ENCODE measurements at places on chromosomes 5 and 9. TPM values are rescaled to one million over a fixed set of nuclear protein-coding genes. Genes with fewer than 3 reads are reported as not detected.

DNA sequence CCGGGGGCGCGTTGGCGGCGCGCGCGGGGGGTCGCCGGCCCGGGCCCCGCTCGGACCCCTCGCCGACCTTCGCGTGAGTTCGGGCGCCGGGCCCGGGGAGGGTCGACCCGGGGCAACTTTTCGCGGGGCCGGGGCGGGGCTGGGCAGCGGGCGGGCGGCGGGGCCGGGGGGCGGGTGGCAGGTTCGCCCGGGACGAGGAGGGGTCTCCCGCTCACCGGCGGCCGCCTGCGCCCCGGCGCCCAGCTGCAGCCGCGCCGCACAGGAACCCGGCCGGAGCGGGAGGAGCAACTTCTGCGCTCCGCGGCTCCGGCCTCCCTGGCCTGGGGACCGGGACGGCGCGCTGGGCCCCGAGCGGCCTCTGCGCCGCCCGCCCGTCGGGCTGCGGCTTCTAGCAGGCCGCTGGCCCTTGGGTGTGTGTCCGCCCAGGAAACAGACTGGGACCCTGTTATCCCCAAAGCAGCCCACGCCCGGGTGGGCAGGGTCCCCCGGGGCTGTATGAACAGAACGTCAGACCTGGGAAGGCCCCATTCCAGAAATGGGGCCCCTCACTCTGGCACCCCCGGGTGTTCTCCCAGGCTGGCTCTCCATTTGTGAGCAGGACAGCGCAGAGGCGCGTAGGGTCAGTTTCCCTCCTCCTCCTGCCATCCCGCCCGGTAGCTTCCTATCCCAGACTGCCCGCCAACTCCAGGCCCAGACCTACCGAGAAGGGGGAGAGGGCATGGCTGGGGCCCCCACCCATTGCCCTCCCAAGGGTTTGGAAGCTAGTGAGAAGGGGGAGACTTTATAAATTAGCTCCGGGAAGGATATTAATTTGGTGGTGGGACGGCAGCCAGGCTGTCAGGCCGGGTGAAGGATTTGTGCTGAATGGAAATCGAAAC lies 708 bp downstream of the RXRA start:
- ATAC-seq: no peak

The NUTM2G gene
- not detected for total RNA-seq

The STXBP1 gene
- total RNA-seq: 14.7 TPM

DNA sequence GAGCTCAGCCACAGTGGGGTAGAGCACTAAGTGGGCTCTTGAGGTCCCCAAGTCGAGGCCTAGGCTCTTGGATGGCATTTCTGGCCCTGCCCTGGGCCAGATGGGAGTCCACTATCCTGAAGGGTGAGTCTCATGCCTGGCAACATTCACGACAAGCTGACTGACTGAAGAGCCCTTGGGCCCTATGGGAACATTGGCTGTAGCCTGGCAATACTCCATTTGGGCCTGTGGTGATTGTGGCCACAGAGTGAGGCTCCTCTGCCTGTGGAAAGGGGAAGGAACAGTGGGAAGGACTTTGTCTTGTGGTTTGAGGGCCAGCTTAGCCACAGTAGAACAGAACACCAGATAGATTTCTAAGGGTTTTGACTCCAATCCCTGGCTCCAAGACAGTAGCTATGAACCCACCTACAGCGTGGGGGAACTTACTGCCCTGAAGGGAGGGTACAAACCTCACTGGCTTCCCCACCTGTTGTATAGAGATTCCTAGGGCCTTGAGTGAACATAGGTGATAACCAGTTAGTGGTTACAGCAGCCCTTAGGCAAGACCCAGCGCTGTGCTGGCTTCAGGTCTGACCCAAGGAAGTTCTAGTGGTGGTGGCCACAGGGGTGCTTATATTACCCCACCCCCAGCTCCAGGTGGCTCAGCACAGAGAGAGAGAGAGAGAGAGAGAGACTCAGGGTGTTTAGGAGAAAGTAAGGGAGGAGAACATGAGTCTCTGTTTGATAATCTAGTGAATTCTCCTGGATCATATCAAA lies 72.4 kb downstream of the KIAA0825 start:
- ATAC-seq: no peak

- ATAC-seq: peak; percentile 92
Observed at GRCh38 chr9:98101868-98102273, 17.2 kb downstream of the TRIM14 start.

- peak; percentile 81 for ATAC-seq
Observed at GRCh38 chr5:40437452-40437861, 242.3 kb upstream of the PTGER4 start.

DNA sequence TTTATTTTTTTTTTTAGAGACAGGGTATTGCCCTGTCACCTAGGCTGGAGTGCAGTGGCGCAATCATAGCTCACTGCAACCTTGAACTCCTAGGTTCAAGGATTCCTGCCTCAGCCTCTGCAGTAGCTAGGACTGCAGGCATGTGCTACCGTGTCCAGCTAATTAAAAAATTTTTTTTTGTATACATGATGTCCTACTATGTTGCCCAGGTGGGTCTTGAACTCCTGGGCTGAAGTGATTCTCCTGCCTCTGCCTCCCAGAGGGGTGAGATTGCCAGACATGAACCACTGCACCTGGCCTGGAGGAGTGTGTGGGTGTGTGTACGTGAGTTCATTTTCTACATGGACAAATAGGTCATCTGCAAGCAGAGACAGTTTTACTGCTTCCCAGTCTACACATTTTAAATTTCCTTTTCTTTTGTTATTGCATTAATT lies 33.8 kb downstream of the JMY start:
- no peak for ATAC-seq

GRCh38 chr9:86836797-86837196 lies 110.5 kb downstream of the GAS1 start:
- no peak for ATAC-seq

The HOMER1 gene
- total RNA-seq: 6.0 TPM

The SLC6A18 gene
- total RNA-seq: not detected

GRCh38 chr5:58491216-58491892 lies at the start of gene GAPT:
Gene GAPT, plus strand, starts transcription at chr5:58491435. Its CDS starts 3,102 bp downstream, at chr5:58494537.
- ATAC-seq: no peak

The WNT8A gene
- total RNA-seq: not detected

The PCDHGA8 gene
- not detected for total RNA-seq

DNA sequence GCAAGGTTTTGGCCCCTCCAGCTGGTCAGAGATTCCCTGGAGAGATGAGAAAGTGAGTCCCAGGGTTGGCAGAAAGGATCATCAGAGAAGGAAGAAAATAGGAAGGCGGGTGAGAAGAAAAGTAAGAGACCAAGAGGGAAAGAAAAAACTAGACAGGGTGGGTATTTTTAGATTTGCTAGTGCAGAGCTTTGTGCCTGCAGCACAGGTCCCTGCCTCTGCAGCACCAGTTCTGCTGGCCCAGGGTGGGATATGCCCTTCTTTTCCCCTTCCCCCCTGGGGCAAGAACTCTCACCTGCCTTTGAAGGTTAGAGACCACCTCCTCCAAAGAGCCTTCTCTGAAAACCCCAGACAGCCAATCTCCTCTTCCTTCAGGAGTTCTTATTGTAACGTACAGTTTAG lies 90.3 kb upstream of the EGFLAM start:
- no peak for ATAC-seq

The PGM5 gene
- total RNA-seq: not detected

The CATSPER3 gene
- total RNA-seq: 0.50 TPM

GRCh38 chr5:152288917-152289595 lies 116.0 kb downstream of the NMUR2 start:
- no peak for ATAC-seq

DNA sequence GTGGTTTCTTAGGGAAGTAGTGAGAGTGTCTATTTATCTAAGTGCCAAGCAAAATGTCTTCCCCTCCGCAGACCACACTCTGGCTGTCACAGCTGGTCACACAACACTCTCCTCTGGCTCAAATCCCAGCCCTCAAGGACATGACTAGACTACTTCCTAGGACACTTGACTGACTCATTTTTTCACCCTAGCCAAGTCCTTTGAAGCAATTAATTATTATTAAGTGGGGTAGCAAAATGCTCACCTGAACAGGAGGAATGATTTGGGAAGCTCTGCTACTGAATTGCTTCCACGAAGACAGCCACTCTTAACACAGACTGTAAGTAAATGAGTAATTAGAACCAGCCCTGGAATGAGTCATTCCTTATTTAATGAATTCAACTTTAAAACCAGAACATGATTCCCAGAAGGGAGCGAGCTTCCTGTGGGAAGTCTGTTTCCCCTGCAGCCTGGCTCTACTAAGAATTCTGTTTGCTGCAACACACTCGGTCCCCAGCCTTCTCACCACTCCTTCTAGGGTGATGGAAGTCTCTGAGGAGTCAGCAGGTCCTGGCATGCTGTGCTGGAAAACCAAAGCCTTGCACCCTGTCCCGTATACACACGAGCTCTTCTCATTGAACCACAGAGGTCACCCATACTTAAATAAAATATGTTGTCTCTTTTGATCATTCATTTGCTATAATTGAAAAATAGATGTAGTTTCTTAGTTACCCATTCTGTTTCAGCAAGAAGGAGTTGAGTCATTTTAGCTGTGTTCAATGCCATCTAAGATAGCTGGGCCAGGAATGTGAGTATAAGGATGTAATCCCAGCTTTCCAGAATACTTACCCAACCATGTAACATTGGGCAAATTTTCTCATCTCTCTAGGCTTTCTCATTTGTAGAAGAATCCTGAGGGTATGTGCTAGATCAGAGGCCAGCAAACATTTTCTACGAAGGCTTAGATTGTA lies 218.6 kb upstream of the RASEF start:
- ATAC-seq: no peak

DNA sequence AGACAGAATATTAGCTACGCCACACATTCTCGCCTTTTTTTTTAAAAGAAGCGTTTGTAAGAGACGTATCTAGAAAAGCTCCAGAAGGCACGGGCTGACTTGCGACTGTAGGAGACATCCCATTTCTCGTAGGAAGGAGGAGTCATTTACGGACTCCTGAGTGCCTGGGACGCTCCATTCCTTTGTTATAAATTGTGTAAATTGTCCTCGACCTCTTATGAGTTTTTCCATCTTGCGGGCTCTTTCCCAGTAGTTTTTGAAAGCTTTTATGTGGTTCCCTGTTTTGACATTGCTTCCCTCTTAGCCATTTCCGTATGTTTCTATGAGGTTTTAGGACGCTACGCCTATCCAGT lies 1.0 kb downstream of the RABL6 start:
- no peak for ATAC-seq

GRCh38 chr9:69115621-69116020 lies 58.5 kb upstream of the TJP2 start:
- no peak for ATAC-seq

The LHX3 gene
- total RNA-seq: 0.16 TPM

The FGF1 gene
- not detected for total RNA-seq

GRCh38 chr5:137666461-137666850 lies 69.4 kb downstream of the KLHL3 start:
- ATAC-seq: peak; percentile 81

The TARS1 gene
- total RNA-seq: 157 TPM

DNA sequence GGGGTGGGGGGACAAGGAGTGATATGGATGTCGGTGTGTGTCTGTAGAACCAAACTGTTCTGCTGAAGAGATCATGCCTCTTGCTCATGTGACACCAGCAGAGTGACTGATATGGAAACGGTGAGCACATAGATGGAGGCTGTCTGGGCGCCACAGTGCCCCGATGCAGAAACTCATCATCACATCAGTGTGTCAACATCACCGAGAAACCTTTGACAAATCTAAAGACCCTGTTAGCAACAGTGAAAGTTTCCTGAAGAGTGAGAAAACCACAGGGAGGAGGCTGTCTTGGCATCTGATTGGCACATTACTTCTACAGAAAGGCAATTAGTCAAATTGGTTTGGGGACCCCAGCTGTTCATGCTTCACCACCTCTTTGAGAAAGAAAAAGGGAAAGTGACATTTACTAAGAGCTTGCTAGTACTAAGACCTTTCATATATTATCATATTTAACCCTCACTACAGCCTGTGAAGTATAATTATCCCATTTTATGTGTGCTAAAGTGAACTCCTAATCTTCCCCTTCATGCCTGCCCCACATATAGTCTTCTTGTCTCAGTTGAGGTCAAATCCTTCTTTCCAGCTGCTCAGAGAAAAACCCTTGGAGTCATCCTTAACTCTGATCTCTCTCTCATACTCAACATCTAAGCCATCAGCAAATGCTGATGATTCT lies 25.6 kb downstream of the CSF2 start:
- ATAC-seq: peak; percentile 60

DNA sequence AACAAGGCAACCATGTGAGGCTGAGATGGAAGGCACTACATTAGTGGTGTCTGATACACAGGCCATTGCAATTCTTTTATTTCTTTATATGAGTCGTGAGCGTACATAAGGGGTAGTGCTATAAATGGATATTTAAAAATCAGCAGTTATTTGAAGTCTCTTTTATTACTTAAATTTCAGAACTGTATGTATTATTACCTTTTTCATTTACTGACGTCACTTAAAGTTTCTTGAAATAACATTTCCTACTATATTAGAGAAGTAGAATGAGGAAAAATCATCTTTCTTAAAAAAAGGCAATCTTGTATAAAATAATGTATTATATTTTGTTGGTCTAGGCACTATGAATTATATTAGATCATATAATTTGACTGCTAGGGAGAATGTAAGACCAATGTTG lies 280.9 kb upstream of the CYLC2 start:
- ATAC-seq: no peak

- ATAC-seq: no peak
Observed at GRCh38 chr9:115146581-115147021, 28.6 kb upstream of the TNC start.

DNA sequence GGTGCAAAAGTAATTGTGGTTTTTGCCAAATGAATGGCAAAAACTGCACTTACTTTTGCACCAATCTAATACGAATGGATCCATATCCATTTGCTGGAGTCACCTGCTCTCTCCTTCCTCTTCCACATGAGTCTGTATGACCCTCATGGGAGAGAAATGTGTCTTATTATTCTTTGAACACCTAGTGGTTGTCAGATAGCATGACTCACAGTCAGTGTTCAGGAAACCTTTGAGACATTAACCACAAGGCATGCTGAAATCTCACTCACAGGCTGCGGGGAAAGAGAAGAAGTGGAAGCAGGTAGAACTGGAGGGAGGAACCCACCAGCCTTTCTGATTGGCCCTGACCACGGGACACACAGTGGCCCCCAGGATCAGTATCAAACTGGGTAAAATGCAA lies 222.8 kb upstream of the KLF4 start:
- ATAC-seq: no peak

- ATAC-seq: no peak
Observed at GRCh38 chr5:154325566-154325965, 120.2 kb upstream of the SAP30L start.

GRCh38 chr9:133532937-133533668 lies 1.4 kb upstream of the ADAMTSL2 start:
- peak; percentile 63 for ATAC-seq

- ATAC-seq: no peak
Observed at GRCh38 chr9:129397335-129397734, 219.3 kb upstream of the IER5L start.

- no peak for ATAC-seq
Observed at GRCh38 chr9:111038331-111039230, at the start of gene LPAR1. Gene LPAR1, minus strand, starts transcription at chr9:111038470. Its CDS starts 66,353 bp downstream, at chr9:110972117.

- ATAC-seq: no peak
Observed at GRCh38 chr5:74019923-74020322, 393.9 kb downstream of the ARHGEF28 start.

The COMMD10 gene
- 19.1 TPM for total RNA-seq

The GPR151 gene
- not detected for total RNA-seq

All from activated T-helper 17 cell treated with anti-CD3 and anti-CD28 coated beads, Interleukin-2, amount 50 U/mL, for 72 hours (primary cell).